ENCODE measurements at places on chromosomes 4 and X.

GRCh38 chrX:96410927-96411326, 273.7 kb upstream of the DIAPH2 start:
- no peaks in the 10 kb centered on the region for H3K4me1 ChIP-seq
- H3K27me3 ChIP-seq: no peaks in the 10 kb centered on the region
- H3K4me3 ChIP-seq: no peak overlapping the region
- no peak overlapping the region for H3K27ac ChIP-seq
- no peak for DNase-seq
- H3K36me3 ChIP-seq: no peaks in the 10 kb centered on the region

DNA sequence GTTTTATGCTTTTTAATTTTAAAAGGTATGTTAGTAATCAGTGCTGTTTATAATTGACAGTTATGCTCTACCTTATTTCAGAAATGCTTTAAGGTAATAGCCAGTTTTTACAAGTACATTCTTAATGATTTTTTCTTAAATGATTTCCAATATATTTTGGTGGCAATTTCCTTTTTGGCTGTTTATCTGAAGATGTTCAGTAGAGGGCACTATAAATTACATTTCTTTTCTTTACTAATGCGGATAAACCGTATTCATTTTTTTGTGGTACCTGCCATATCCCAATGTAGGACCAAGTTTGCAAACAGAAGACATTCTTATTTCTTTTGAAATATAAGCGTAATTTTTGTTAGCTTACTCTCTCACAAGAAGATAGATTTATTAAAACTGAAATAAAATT, 65.4 kb downstream of the CCKAR start:
- DNase-seq: no peak
- no peaks in the 10 kb centered on the region for H3K4me1 ChIP-seq
- no peaks in the 10 kb centered on the region for H3K27me3 ChIP-seq
- no peak overlapping the region for H3K27ac ChIP-seq
- H3K4me3 ChIP-seq: no peak overlapping the region

GRCh38 chr4:133920236-133920635, 281.4 kb downstream of the PABPC4L start:
- H3K36me3 ChIP-seq: no peaks in the 10 kb centered on the region
- H3K27ac ChIP-seq: no peak overlapping the region
- no peaks in the 10 kb centered on the region for H3K27me3 ChIP-seq

GRCh38 chr4:54423066-54423465, 194.0 kb downstream of the PDGFRA start:
- H3K36me3 ChIP-seq: no peaks in the 10 kb centered on the region
- H3K27me3 ChIP-seq: no peaks in the 10 kb centered on the region
- H3K4me3 ChIP-seq: no peak overlapping the region
- no peak for DNase-seq

DNA sequence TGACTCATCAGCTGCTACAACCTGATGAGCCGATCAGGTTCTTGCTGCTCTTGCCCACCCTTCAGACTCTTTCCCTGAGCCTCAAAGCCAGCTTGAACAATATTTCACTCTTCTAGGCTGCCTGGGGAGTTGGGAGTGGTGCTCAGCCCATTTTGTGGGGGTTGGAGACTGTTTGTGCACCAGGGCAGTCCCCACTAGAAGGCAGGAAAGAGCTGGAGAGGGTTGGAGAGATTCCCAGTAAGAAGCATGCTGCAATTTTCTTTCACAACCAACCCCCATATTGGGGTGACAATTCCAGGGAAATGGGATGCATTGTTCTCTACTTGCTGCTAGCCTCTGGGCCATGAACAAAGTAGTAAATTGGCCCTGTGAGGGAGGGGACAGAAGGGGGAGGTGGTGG, 44.1 kb downstream of the SLC16A2 start:
- no peak overlapping the region for H3K4me3 ChIP-seq
- no peak for DNase-seq
- no peaks in the 10 kb centered on the region for H3K4me1 ChIP-seq
- H3K27ac ChIP-seq: no peak overlapping the region

- peaks cover 3% of the 10 kb centered on the region for H3K36me3 ChIP-seq
- no peak overlapping the region for H3K4me3 ChIP-seq
- peak; percentile 77 for DNase-seq
- no peak overlapping the region for H3K27ac ChIP-seq
These were observed 147.9 kb downstream of the LRBA start for GRCh38 chr4:150867148-150867547.

DNA sequence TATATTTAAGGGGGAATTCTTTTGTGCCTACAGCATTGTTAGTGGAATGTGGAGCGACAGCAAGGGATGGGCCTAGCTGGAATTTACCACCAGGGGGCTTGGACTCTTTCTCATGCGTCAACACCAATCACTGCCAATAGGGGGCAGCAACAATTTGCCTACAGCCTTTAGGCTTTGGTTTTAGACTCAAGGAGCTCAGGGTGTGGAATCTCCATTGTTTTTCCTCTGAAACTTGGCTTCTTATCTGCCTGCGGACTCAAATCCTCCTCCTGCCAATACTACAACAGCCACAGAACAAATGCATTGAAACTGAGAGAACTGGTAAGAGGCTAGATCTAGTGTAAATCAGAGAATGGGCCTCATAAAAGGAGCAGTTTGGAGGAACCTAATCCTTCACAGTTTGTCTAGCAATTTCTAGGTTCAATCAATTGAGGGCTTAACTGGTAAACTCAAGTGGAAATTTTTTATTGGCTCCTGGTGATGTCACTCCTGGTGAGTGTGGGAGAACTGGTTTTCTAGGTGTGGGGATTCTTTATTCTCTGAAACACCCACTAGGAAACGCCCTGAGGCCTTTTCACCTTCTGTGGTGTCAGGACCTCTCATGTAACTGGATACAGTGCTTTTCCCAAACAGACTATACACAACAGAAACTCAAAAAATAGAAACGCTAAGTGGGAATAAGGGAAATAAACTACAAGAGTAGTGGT, 27.9 kb upstream of the TMSB4X start:
- DNase-seq: peak; percentile 83
- H3K4me3 ChIP-seq: no peak overlapping the region
- H3K4me1 ChIP-seq: peaks cover 57% of the 10 kb centered on the region
- peak overlapping the region; percentile 49 for H3K27ac ChIP-seq

DNA sequence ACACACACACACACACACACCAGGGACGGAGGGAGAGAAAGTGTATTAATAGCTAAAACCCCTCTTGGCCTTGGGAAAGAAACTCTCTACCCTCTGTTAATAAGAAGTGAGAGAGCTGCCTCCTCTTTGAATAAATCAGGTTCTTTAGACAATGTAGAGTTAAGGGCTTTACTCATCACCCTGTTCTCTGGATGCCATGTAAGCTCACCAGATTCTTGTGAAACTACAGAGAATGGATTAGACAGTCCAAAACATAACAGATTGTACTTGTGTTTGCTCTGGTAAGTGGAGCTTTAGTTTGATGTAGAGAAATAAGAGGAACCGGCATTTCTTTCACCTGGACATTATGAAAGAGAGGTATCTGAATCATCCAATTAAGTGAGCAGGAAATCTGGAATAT, 263.2 kb downstream of the DMD start:
- H3K4me3 ChIP-seq: no peak overlapping the region
- H3K27ac ChIP-seq: no peak overlapping the region
- no peaks in the 10 kb centered on the region for H3K4me1 ChIP-seq
- H3K36me3 ChIP-seq: no peaks in the 10 kb centered on the region
- H3K27me3 ChIP-seq: no peaks in the 10 kb centered on the region

DNA sequence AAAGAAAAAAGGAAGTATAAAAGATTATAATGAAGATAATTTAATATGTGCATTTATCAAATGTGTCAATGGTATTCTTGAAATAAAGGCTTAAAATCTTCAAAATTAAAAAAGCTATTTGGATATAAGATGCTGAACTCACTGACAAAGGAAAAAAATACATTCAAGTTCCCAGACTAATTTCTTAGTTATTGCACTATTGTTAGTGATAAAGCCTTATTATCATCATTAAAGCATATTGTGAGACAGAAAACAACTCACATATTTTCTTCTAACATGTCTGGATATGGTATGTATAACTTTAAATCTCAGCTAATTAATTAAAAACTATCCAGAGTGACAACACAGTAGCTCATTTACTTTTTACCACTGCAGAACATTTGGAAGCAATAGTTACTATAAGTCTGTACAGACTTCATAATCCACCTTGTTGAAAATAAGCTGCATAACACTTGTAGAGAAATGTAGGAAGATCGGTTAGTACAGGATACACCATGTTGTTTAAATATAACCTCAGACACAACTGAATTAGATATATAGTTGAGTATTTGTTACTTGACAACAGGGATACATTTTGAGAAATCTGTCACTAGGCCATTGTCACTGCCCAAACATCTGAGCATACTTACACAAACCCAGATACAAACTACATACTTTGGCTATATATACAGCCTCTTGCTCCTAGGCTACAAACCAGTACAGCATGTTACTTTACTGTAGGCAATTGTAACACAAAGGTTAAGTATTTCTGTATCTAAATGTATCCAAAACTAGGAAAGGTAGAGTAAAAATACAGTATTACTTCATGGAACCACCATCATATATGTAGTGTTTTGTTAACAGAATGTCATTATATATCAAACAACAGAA, 12.8 kb upstream of the FAM200B start:
- H3K27ac ChIP-seq: no peak overlapping the region
- no peak for DNase-seq
- H3K36me3 ChIP-seq: no peaks in the 10 kb centered on the region

- no peak for DNase-seq
- no peak overlapping the region for H3K27ac ChIP-seq
- H3K36me3 ChIP-seq: no peaks in the 10 kb centered on the region
- H3K4me1 ChIP-seq: no peaks in the 10 kb centered on the region
- no peak overlapping the region for H3K4me3 ChIP-seq
These were observed 20.6 kb downstream of the MAGEC1 start for GRCh38 chrX:141924293-141924692.

- no peak overlapping the region for H3K4me3 ChIP-seq
- no peak for DNase-seq
- H3K4me1 ChIP-seq: peaks cover 39% of the 10 kb centered on the region
- no peaks in the 10 kb centered on the region for H3K36me3 ChIP-seq
These were observed 44.5 kb downstream of the STIM2 start for GRCh38 chr4:26905172-26905571.

GRCh38 chrX:12210971-12211370, 72.7 kb downstream of the FRMPD4 start:
- no peaks in the 10 kb centered on the region for H3K36me3 ChIP-seq
- no peaks in the 10 kb centered on the region for H3K27me3 ChIP-seq
- no peak for DNase-seq
- H3K4me1 ChIP-seq: no peaks in the 10 kb centered on the region
- no peak overlapping the region for H3K27ac ChIP-seq

GRCh38 chrX:30525732-30526131, 51.8 kb downstream of the TASL start:
- H3K4me1 ChIP-seq: no peaks in the 10 kb centered on the region
- DNase-seq: no peak
- H3K4me3 ChIP-seq: no peak overlapping the region

DNA sequence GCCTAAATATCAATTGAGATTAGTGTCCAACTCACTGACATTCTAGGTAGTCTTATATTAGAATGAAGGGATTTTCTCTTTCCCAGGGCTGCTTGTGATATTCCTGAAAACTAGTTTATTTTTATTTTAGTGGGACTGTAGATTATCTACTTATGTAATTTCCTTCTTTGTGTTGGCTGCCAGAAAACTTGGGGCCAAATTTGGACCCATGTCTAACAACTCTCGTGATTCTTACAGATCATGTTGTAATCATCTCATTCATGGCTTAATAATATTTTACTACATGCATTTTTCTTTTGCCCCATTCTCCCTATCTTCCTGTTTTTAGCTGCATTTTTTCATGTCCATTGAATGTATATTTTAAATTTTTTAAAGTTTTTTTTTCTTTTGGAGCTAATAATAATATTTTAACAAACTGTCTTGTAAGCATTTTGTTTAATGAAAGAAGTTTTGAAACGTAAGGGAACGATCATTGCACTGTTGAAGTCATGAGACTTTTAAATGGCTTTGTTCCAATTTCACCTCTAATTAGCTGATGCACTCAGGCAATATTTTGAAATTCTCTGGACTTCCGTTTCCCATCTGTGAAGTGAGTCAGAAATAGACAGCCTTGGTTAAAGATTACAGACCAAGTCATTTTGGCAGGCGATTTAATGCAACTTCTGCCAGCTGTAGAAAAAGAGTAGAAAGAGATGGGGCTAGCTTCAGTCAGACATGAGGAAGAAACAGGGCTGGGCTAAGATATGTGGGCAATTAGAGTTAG, 14.3 kb upstream of the TDO2 start:
- DNase-seq: no peak
- H3K36me3 ChIP-seq: no peaks in the 10 kb centered on the region
- no peaks in the 10 kb centered on the region for H3K4me1 ChIP-seq
- H3K27ac ChIP-seq: no peak overlapping the region
- H3K4me3 ChIP-seq: no peak overlapping the region

DNA sequence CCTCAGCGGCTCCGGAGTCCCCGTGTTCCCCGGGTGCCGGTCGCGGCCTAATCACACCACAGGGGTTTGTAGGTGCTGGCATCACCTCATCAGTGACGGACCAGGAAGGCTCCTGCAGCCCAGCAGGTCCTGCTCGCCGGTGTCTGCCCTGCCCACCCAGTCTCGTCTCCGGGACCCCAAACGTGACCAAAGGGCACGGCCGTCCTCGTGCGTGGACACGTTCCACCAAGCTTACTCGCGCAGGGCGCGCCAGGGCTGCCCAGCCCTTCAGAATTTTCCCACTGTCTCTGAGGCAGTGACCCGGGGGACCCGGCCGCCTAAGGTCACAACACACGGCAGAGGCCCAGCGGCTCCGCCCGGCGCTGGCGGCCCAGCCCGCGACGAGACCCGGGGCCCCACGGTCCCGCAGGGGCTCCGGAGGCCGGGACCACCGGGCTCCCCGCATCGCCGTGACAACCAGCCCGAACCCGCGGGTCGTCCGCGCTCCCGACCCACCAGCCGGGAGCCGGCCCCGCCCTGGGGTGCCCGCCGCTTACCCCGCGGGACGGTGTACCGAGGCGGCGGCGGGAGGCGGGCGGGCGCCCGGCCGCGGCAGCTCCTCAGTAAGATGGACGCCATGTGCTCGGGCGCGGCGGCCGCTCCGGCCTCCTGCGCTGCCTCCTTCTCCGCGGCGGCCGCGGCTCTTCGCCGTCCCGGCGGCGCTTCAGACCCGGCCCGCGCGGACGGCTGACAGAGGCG, 454 bp downstream of the LETM1 start:
- H3K36me3 ChIP-seq: no peaks in the 10 kb centered on the region
- no peak for DNase-seq
- no peaks in the 10 kb centered on the region for H3K27me3 ChIP-seq
- peaks cover 19% of the 10 kb centered on the region for H3K4me1 ChIP-seq
- peak overlapping the region; percentile 61 for H3K27ac ChIP-seq

DNA sequence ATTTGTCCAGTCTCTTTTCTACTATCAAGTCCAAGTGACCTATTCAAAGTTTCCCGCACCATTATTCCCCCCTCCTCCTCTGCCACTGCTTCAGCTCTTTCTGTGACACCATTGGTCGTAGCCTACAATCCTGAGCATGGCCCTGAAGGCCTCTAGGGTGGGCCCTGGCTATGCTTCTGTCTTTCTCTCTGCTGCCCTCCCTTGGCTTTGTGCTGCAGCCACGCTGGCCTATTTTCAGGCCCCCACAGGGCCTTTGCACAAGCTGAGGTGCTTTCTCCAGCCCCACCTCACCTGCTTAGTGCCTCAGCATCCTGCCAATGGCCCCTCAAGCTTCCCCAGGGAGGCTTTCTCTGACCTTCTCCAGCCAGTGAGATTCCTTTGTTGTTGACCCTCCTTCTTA, 156.5 kb downstream of the NHS start:
- H3K27ac ChIP-seq: no peak overlapping the region
- H3K36me3 ChIP-seq: no peaks in the 10 kb centered on the region
- no peaks in the 10 kb centered on the region for H3K27me3 ChIP-seq
- H3K4me3 ChIP-seq: no peak overlapping the region
